Glomerular endothelial cell (primary cell): ENCODE measurements at places on chromosomes 6 and 20. TPM values are rescaled to one million over a fixed set of nuclear protein-coding genes. Genes with fewer than 3 reads are reported as not detected.

- no peak for DNase-seq
Measured at GRCh38 chr6:129657483-129657882, 52.5 kb downstream of the ARHGAP18 start.

SMPD2 gene
- 6.9 and 7.1 TPM in 2 replicates for total RNA-seq

- DNase-seq, result no peak
Measured at GRCh38 chr6:72869621-72870020, 247.8 kb downstream of the KCNQ5 start.

GTPBP2 gene
- total RNA-seq, result 44.9 and 68.1 TPM in 2 replicates

GRCh38 chr20:53623454-53624211 lies 30.0 kb upstream of the ZNF217 start:
- no peak for DNase-seq

- no peak for DNase-seq
Measured at GRCh38 chr20:916125-916799, at the start of gene ANGPT4. TSS of gene ANGPT4 (minus strand) at chr20:916334. CDS start at chr20:916214, 120 bp downstream.

DNA sequence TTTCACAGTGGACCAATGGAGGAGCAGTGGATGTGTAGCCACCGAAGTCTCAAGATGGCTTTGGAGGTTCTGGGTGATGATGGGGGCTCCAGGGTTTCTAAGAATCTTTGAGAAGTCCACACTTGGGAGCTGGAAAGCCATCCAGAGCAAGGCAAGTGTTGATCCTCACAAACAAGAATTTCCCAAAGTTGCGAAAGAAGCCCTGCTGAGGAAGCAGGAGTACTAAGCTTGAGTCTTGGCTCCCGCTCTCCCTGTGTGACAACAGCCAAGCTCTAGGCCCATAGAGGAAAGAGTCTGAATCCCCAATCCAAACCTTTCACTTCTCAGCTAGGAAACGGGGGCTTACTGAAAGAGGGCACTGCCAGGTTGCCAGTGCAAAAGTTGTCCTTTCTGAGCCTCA lies 106.0 kb downstream of the EDN3 start:
- DNase-seq, result no peak

CST7 gene
- not detected in 2 replicates for total RNA-seq

DNA sequence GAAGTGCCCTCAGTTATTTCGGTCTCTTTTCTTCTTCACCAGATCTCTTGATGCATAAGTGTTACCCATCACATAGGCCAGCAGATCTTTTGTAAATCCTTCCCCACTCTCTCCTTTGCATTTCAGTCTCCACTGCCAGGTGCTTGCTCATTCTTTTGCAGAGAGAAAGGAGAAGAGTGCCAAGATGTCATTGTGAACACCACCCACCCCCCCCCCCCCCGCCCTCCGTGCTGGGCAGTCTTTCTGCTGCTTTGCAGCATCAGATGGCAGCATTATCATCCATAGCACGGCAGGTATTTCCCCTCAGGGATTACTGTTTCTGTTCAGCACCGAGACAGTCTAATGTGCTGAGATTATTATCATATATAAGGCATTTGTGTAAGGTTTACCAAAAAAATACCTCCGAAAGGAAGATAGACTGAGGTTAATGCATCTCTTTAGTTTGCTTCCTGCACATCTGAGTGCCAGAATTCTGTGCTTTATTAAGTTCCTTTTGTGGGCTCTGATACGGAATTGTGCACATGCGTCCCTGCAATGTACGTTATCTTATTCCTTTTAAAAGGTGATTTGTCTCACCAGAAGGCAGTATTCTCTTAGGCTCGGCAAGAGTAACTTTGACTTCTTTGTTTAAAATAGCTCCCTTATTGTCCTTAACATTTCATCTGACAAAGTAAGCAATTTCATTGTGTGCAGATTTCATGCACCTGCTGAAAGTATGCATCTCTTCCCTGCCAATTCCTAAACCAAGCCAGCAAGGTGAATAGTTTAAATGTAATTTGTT lies 128.8 kb downstream of the PHACTR1 start:
- no peak for DNase-seq

DNA sequence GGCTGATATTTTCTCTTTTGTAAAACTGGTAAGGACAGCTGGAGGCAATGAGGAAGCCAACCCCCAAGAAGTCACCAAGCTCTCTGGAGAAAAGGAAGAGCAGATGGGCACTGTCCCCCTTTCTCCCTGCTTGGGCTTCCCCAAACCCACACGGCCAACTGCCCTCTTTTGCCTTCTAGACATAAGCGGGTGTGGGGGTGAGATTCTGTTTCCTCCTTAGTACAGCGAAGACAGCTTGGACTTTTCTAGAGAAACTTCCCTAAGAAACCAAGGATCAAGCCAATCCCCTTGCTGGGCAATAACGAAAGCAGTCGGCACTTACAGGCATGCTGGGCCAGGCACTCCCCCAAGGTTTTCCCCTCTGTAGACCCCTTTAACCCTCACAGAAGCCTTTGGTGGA lies 110.3 kb downstream of the CDC5L start:
- DNase-seq, result no peak

TMEM242 gene
- 6.0 and 6.8 TPM in 2 replicates for total RNA-seq

DNA sequence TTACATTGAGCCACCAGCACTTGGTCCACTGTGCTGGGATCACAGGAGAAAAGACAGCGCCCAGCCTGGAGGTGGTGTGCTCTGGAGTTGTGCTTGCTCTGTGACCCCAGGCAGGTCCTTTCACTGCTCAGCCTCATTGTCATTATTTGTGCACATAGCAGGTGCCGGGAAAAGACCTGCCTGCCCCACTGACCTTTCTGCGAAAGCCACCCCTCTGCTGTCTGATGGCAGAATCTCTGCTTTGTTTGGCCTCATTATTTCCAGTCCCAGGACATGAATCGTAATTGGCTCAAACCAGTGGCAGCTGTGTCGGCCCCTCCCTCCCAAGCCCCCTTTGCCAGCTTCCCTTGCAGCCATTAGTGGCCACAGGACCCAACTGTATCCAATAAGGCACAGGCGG lies 185.2 kb upstream of the UST start:
- DNase-seq, result no peak

SNAP25 gene
- total RNA-seq, result 0.34 and 1.9 TPM in 2 replicates

DNA sequence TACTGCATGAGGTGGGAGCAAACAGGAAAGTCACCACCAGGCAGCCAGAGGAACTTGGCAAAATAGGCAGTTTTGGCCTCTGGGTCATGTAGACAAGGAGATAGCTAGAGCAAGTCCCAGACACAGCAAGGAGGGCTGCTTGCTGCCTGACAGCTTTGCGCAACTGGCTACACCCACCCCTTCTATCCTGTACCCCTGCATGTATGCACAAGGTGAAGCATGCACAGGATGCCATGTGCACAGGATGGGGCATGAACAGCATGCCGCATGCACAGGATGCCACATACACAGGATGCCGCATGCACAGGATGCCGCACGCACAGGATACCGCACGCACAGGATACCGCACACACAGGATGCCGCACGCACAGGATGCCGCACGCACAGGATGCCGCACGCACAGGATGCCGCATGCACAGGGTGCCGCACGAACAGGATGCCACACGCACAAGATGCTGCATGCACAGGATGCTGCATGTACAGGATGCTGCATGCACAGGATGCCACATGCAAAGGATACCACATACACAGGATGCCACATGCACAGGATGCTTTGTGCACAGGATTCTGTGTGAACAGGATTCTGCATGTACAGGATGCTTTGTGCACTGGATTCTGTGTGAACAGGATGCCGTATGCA lies 104.9 kb upstream of the IYD start:
- DNase-seq, result no peak

DNA sequence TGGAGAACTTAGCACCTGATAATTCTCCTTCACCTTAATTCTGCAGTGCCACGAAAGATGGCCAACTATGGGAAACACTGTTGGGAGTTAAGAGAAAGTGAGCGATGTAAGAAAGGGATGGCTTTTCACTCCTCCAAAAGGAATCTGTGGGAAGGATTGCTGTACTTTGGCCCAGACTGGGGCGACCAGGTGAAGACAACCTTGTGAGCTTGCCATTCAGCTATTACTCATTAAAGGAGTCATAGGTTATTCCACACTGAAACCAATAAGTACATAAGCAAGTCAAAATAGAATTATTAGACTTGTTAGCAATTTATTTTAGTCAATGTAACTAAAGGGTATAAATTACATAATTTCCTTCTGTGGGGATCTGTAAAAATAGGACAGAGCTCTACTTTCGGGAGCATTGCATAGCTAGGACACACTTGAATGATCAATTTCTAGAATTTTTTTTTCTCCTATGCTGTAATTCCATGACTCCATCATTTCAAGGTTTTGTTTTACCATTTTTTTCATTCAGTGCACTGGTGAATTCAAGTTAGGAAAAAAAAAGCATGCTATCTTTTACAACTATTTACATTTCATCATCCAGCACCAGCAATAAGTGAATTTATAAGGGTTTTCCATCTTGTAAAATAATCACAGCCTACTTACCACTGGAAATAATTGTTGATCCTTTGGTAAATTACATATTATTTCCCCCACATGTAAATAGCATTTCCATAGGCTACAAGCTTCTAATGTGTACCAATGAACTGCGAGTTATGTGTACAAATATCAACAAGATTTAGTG lies 231.7 kb downstream of the SIM1 start:
- DNase-seq, result no peak

- DNase-seq, result no peak
Measured at GRCh38 chr6:137099689-137100403, 55.1 kb upstream of the IL20RA start.

DNA sequence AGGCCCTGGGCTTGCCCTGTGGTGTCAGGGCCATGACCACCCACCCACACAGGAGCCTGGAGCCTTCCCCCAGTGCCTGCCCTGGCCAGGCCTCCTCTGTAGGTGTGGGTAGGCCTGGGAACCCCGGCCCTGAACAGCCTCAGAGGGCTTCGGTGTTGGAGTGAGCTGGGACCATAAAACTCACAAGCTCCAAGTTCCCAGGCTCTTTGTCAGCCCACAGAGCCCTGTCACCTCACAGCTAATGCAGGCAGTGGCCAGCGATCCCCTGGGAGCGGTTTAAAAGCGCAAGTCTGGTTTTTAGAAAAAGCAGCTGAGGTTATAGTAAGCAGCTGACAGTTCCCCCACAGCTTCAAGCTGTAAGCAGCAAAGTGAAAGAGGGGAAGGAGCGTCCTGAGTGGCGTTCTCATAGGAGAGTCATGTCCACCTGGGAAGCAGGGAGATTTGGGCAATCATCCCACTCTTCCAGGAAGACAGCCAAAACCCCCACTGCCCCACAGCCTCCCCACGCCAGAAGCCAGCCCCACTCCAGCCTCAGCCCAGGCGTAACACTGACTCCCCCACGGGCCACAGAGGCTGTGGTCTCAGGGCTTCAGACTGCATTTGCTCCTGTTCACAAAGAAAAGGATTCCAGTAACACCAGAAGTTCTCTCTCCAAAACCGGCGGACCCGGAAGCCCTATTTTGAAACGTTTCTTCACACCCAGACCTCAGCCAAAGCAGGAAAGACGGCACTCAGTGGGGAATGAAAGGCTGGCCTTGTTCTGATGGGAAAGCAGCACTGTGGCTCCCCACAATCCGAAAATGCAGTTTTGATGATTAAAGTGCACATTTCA lies 34.3 kb upstream of the FOXC1 start:
- no peak for DNase-seq

GRCh38 chr6:73556836-73557235 lies 36.0 kb upstream of the EEF1A1 start:
- no peak for DNase-seq

DNA sequence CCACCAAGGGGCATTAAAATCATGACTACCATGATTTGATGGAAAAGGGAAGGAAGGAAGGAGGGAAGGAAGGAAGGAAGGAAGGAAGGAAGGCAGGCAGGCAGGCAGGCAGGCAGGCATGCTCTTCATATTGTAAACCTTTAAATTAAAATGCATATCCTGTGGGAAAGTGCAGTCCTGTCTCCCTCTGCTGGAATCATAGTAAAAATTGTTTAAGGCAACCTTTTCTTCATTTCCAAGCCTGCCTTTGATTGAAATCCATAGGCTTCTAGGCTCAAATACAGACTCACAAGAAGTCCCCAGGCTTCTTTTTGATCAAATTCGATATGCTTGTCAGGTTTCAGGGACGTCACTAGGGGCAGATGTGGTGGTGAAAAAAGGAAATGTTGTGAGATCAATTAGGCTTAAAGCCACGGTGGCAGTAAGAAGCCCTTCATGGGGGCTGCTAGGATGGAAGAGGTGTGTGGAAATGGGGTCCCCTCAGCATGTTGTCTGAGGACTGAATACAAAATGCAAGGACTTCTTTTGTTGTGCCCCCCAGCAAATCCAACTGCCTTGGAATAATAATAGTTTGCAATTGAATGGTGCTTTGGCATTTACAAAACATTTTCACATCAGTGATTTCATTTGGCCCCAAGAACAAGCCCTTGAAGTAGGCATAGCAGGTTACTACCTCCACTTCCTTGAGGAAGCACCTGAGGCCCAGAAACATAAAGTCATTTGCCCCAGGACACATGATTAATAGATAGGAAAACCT lies 25.6 kb upstream of the GABRR1 start:
- DNase-seq, result peak; percentile 39

GRCh38 chr20:37192137-37192854 lies 12.9 kb upstream of the MROH8 start:
- DNase-seq, result no peak

GRCh38 chr6:111709615-111710398 lies 104.1 kb upstream of the TRAF3IP2 start:
- DNase-seq, result peak; percentile 48

ARMH2 gene
- total RNA-seq, result not detected in 2 replicates

- no peak for DNase-seq
Measured at GRCh38 chr20:39660226-39660625, 698.1 kb downstream of the DHX35 start.

GRCh38 chr20:58107533-58107932 lies 120.9 kb downstream of the ANKRD60 start:
- DNase-seq, result no peak

SRMS gene
- not detected in 2 replicates for total RNA-seq

GRCh38 chr6:123640567-123641187 lies 3.9 kb upstream of the TRDN start:
- no peak for DNase-seq

GRCh38 chr6:113442040-113442439 lies 415.1 kb upstream of the MARCKS start:
- DNase-seq, result no peak

DNA sequence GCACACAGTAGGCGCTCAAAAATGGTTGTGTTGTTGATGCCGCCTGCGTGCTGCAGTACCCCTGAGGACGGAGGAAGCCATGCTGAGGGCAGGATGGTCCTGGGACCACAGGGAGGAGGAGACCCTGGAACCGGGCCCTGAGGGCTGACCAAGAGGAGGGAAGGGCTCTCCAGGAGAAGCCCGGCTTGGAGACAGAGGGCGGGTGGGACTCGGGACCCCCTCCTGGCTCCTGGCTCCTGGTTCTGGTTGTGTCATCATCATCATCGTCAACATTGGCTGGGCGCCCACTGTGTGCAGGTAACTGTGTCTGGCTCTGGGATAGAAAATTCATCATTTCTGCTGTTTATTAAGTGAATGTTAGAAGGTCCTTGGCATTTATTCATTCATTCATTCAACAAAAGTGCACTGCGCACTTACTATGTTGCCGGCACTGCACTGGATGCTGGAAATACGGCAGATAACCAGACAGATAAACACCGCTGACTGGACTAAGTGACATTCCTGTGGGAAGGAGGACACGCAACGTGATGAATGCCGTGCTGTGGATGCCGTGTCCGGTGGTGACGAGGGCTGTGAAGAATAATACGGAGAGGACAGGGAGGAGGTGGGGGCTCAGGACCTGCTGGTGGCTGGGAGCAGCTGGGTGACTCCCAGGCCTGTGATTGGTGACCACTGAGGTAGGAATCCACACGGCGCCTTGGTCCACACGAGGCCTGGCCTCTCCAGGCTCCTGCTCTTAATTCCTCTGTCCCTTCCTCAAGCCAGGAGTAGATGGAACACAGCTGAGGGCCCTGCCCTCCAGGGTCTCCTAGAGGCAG lies 35.3 kb downstream of the SPDEF start:
- DNase-seq, result no peak

- DNase-seq, result no peak
Measured at GRCh38 chr6:27891320-27891875, 20.8 kb downstream of the OR2B2 start.
